ENCODE measurements at places on chromosomes 5 and 9.

DNA sequence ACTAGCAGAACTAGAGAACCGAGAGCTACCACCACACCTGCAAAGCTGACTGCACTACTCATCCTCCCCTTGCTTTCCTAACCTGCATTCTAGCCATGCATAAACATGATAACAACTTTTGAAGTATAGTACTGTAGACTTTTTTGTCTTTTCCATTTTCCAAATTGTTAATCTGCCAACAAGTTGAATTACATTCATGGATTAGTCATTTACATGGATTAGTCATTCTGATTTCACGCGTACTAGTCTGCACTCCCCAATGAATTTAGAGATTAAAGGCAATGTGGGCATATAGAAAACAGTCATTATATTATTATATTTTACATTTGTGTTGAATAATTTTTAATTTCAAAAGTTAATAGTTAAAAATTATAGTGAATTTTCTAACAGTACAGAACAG lies 81.4 kb downstream of the EDIL3 start:
- DNase-seq = no peak

DNA sequence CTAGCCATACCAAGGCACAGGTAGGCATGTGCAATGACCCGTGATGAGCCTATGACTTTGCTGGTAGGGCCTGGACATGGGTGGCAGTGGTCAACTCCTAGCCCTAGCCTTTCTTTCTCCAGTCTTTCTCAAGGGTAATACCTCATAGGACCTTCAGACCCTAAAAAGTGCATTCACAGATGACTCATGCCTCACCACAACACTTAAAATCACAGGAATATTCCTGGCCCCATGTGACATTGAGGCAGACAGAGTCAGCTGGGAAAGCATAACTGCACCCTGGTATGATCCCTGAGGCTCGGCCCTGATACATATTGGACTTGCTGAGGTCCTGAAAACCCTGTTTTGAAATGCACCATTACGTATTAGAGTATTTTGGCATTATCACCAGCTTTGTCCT lies 449.5 kb downstream of the HINT1 start:
- no peak for DNase-seq

DNA sequence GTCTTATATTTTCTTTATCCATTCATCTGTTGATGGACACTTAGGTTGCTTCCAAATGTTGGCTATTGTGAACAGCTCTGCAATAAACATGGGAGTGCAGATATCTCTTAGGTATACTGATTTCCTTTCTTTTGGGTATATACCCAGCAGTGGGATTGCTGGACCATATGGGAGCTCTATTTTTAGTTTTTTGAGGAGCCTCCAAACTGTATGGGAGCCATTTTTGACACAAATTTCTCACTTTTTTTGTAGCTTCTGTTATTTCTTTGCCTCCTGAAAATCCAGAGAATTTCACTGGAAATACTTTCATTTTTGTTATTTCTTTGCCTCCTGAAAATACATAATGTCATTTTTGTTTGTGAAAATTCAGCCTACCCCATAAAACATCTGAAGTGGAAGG lies 15.0 kb upstream of the RANBP17 start:
- DNase-seq = no peak

DNA sequence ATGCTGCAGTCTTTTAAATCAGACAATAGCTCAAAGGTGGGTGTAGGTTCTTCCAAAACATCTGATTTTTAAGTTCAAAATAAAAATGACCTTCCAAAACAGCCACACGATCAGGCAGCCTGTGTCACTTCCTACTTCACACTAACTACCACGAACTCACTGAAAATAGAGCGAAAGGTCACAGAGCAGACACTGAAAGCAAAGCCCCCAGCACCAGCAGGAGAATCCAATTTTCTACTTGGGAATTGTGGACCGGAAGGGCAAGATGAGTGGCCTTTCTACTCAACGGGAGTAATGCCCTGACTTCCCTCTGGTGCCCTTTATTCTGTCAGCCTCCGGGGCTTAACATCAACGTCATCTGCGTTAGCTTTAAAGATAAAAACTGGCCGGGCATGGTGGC lies 107.8 kb upstream of the FAM120A start:
- DNase-seq = no peak

DNA sequence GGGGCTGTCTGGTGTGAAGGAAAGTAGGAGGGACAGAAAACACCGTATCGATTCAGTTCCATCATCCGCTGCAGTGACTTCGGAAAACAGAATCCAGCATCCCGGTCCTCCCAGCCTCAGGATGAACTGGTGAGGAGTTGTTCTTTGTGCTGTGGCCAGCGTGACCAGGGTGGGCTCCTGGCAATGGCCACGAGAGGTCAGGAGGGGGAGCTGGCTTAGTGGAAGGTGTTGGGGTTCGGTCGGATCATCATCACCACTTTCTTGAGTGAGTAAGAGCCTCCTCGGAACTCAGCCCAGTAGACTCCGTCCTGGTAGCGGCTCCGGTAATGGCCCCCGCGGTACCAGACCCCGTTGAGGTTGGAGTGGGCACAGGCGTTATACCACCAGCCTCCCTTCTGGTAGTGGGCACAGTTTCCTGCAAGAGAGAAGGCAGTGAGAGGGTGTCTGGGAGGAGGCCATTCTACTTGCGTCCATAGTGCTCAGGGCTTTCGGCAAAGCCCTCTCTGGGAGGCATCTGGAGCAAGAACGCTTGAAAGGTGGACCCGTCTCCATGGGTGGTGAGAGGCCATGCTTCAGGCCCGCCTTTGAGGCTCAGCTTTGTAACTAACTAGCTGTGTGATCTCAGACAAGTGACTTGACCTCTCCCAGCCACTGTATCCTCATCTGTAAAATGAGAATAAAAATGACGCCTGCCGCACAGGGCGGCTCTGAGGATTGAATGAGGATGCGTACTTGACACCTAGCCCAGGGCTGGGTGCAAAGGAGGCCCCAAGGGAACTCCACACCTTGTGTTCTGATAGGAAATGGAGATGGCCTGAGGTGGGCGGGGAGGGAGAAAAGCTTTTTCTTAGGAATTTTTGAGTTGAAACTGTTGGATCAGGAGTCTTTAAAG lies 33.5 kb downstream of the ANGPTL2 start:
- DNase-seq = peak; percentile 41

- DNase-seq = no peak
Observed at GRCh38 chr9:133405508-133406438, 12.0 kb downstream of the REXO4 start.

DNA sequence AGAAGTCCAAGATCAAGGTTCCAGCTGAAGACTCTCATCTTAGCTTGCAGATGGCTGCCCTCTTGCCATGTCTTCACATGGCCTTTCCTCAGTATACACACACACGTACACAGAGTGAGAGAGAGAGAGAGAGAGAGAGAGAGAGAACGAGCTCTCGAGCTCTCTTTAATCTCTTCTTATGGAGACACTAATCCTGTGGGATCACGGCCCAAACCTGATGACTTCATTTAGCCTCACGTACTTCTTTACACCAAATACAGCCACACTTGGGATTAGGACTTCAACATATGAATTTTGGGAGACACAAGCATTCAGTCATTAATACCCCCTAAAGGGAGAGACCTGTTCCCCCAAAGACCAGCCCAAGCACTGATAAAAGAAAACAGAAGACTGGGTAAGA lies 42.8 kb downstream of the SIL1 start:
- DNase-seq = no peak

DNA sequence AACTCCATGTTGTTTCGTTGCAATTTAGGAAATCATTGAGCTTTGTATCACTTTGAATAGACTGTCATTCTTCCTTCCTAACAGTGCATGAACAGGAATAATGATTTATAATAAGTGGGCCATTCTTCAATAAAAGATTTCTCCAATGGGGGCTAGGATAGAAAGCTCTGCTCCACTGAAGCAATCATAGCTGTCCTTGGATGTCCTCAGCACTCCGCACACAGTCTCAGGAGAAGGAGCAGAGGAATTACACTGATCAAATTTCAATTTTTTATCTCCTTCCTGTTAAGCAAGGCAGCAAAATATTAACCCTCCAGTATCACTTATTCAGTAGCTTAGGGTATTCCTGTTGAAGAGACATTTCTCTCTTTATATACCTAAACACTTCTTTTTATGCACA lies 532.7 kb upstream of the ST8SIA4 start:
- DNase-seq = no peak

GRCh38 chr9:111236332-111236731 lies 93.7 kb downstream of the OR2K2 start:
- DNase-seq = no peak

GRCh38 chr5:142830241-142831008 lies 60.2 kb downstream of the ARHGAP26 start:
- no peak for DNase-seq

GRCh38 chr5:136999787-137000186 lies 499.3 kb downstream of the SPOCK1 start:
- DNase-seq = no peak

GRCh38 chr9:98804083-98804482 lies 3.4 kb upstream of the GALNT12 start:
- DNase-seq = no peak

- DNase-seq = no peak
Observed at GRCh38 chr5:52788505-52788821, 747 bp downstream of the ITGA1 start.

GRCh38 chr5:150419630-150420270 lies 7.0 kb upstream of the CD74 start:
- peak; percentile 65 for DNase-seq

GRCh38 chr5:57626703-57627102 lies 144.1 kb upstream of the ACTBL2 start:
- no peak for DNase-seq

DNA sequence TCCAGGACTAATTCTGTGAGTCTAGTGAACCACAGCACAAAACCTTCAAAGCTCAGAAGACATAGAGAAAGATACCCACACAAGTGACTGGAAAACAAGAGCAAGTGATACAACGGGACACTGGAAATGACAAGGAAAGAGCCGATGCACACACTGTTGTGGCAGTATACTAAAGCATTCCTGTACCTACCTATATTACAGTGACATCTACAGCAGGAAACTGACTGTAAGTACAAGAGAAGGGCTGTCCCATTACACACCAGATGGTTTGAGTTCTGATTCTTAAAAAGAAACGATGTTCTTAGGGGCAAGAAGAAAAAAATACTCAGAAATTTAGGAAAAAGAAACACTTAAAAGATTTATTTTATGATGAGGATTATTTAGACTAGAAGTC lies 18.5 kb downstream of the TMEM245 start:
- DNase-seq = no peak

Measured in Peyer's patch (tissue), 4 donors.